Activated CD4-positive, alpha-beta T cell treated with anti-CD3 and anti-CD28 coated beads, Interleukin-2, amount 50 U/mL, for 24 hours (primary cell): ENCODE measurements at places on chromosomes 11 and 22.

- DNase-seq, result no peak
Observed at GRCh38 chr11:119700536-119701346, 28.3 kb downstream of the NECTIN1 start.

- DNase-seq, result no peak
Observed at GRCh38 chr11:111530091-111530490, 10.4 kb upstream of the LAYN start.

- no peak for DNase-seq
Observed at GRCh38 chr11:72331761-72332160, 87.8 kb upstream of the PHOX2A start.

DNA sequence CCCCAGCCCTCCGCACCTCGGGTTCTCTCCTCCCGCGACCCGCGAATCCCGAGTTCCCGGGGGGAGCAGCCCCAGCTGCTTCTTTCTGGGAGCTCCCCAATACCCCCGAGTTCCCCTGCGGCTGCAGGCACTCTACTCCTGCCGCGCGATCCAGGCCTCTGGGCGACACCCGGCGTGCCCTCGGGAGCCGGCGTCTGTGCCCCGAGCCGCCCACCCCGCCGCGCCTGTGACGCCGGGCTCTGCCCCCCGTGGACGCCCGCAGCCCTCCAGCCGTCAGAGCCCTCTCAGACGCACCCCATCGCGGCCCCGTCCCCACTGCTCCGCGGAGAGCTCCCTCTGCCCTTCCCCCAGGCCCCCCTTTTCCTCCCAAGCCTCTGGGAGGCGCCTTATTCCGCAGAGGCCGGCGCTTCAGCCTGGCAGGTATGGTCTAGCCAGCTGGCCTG, 422 bp downstream of the GLB1L2 start:
- DNase-seq, result no peak
